ENCODE measurements at places on chromosomes 2 and 18.

GRCh38 chr2:117856415-117857210 is 42.1 kb downstream of the DDX18 start:
- DNase-seq, result peak; percentile 94

DNA sequence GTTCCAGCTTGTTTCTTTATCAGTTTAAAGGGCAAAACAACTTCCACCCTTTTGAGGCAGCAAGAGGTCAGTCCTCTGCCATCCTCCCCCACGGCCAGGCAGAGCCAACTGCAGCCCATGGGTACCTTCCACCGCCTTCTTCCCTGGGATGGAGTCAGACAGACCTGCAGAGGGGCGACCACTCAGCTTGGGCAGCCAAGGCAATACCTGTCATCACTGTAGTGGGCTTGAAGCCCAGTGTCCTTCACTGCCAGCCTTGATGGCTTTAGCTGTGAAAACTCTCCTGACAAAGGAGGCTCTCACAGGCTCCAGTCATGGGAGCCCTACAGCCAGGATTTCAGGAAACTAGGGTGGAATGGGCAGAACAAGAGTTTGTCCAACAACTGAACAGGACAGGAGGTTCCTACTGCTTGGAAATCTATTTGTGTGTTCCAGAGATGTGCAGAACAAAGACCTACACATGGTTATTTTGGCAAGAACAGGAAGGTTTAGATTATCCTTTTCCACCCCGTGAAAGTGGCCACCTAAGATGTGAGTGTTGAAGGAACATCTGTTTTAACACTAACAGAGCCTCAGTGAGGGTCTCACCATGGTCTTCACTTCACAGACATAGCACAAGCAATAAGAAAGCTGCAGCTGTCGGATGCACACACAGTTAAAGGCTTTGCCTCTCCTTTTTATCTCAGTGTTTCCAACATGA is 93.9 kb upstream of the RMDN2 start:
- DNase-seq, result no peak

DNA sequence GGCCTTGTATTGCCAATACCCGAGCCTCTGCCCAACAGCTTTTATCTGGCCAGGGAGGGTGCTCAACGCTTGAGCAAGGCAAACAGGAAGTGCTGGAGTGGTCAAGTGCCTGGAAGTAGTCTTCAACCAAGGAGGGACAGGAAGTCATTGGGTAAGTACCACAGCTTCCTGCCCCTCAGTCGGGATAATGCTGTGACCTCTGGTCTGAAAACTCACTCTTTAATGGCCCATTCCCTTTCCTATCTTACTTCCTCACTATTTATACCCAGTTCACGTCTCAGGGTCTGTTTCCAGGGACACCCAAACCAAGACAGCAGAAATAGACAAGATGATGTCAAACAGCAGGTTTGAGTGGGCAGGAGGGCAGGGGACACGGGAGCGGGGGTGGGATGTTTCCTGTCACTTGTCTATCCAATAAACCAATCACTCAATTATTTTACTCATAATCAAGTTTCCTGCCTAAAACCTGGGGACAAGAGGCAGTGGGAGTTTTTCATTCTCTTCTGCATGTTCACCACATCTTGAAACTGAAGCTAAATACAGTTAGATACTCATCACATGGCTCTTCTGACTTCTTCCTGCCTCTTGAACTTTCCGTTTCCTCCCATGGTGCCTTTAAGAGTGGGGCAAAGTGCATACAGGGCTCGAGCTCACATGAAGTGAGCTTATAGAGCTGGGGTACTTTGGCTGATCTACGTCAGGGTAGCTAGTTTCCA is 68.9 kb upstream of the CAB39 start:
- DNase-seq, result no peak

DNA sequence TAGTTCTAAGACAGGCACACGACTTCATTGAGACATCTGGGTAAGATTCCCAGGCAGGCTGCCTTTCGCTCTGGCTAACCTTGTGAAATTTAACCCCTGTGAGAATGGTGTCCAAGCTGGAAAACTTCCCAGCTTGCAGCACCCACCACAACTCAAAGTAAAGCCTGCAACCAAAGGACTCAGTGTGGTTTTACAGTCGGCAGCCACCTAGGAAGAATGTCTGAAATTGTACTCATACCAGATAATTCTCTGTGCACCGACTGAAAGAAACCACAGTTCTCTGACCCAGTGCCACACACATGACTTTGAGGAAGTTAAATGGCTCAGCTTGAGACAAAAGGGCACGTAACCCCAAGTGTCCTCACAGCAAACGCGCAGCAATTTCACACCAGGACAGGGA is 125.7 kb downstream of the RBMS1 start:
- peak; percentile 85 for DNase-seq

GRCh38 chr18:23032030-23032582 is 99.0 kb downstream of the RBBP8 start:
- no peak for DNase-seq

DNA sequence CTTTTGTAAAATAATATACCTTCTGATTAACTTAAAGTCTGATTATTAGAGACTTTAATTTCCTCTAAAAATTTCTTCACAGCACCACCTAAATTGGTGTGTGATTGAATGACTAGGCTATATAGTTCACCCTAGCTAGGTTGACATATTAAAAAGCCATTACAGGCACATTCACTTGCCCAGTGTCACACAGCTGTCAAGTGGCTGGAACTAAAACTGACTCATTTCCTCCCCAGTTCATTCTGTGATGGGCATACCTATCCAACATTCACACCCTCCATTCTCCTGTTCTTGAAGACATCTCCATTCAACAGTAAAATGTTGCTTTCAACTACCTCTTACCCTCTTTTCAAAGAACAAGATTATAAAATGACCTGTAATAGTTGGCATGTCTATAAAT is 334.5 kb downstream of the ARHGAP15 start:
- no peak for DNase-seq

GRCh38 chr2:100064165-100064564 is 78.2 kb downstream of the AFF3 start:
- no peak for DNase-seq
